CD8-positive, alpha-beta memory T cell (primary cell): ENCODE measurements at places on chromosomes 1 and 21. TPM values are rescaled to one million over a fixed set of nuclear protein-coding genes. Genes with fewer than 3 reads are reported as not detected.

MPZL1 gene
- 8.2 TPM for polyA plus RNA-seq

DPH2 gene
- polyA plus RNA-seq = 32.9 TPM

OLFML3 gene
- polyA plus RNA-seq = not detected

PTGFR gene
- not detected for polyA plus RNA-seq

SPATA1 gene
- not detected for polyA plus RNA-seq

TGFBR3 gene
- polyA plus RNA-seq = 78.5 TPM

CELA3A gene
- polyA plus RNA-seq = not detected

TCHHL1 gene
- polyA plus RNA-seq = not detected

CYP2J2 gene
- 1.6 TPM for polyA plus RNA-seq

NHLH1 gene
- polyA plus RNA-seq = not detected

IKBKE gene
- 46.6 TPM for polyA plus RNA-seq

OBSCN gene
- 3.0 TPM for polyA plus RNA-seq

SELL gene
- 871 TPM for polyA plus RNA-seq

PRRX1 gene
- not detected for polyA plus RNA-seq

PIK3CD gene
- polyA plus RNA-seq = 109 TPM

ARHGAP29 gene
- polyA plus RNA-seq = not detected
